ENCODE measurements at places on chromosomes 11 and 22.

DNA sequence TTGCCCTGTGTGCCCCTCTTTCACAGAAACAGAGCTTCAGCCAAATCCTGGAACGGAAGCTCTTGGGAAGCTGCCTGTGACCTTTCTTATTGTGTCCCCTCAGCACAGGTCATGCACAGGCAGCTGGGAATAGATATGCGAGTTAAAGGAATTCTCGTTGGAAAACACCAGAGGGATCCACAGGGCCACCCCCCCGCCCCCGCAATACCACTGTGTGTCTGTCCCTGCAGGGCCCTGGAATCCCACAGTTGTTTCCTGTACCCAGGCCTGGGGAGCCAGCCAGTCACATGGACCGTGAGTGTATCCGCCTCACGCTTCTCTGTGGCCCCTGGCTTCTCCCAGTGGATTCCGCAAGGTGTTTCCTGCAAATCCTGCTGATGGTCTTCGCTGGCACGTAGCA is 29.0 kb downstream of the TIMP3 start:
- DNase-seq: no peak
- H3K4me1 ChIP-seq: no peaks in the 10 kb centered on the region
- H3K27me3 ChIP-seq: no peaks in the 10 kb centered on the region
- H3K36me3 ChIP-seq: no peaks in the 10 kb centered on the region

GRCh38 chr11:75276186-75276585 is 35.6 kb downstream of the TPBGL start:
- no peaks in the 10 kb centered on the region for H3K27me3 ChIP-seq
- peak overlapping the region; percentile 56 for H3K27ac ChIP-seq
- H3K4me3 ChIP-seq: no peak overlapping the region
- no peak for DNase-seq
- peaks cover 18% of the 10 kb centered on the region for H3K36me3 ChIP-seq

GRCh38 chr11:27395556-27396258 is 32.7 kb upstream of the CCDC34 start:
- no peak overlapping the region for H3K27ac ChIP-seq
- H3K27me3 ChIP-seq: no peaks in the 10 kb centered on the region
- no peaks in the 10 kb centered on the region for H3K36me3 ChIP-seq

GRCh38 chr11:134821422-134821821 is 409.4 kb upstream of the B3GAT1 start:
- H3K36me3 ChIP-seq: no peaks in the 10 kb centered on the region
- H3K27me3 ChIP-seq: peaks cover 7% of the 10 kb centered on the region
- no peaks in the 10 kb centered on the region for H3K4me1 ChIP-seq
- no peak overlapping the region for H3K4me3 ChIP-seq
- H3K27ac ChIP-seq: no peak overlapping the region

GRCh38 chr11:10450462-10451425 is 4.3 kb upstream of the AMPD3 start:
- H3K27ac ChIP-seq: peak overlapping the region; percentile 76
- H3K4me3 ChIP-seq: peak overlapping the region; percentile 66
- no peaks in the 10 kb centered on the region for H3K36me3 ChIP-seq
- peak; percentile 56 for DNase-seq
- no peaks in the 10 kb centered on the region for H3K27me3 ChIP-seq

DNA sequence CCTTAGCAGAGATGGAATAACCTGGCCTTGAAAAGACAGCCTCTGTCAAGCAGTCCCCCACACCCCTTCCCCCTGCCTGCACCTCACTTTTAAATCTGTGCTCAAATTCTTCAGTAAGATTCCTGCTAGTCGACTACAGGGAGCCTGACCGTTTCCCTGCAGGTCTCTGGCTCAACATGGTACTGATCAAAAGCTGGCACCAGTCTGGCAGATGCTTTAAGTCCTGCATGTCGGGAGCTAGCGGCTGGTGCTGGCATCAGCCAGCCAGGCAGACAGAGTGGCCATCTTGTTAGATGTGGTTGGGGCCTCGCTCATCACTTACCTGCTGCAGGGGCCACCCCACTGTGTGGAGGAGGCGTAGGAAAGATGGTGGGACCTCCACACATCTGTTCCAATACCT is 204.4 kb upstream of the SORL1-AS1 start:
- no peak overlapping the region for H3K27ac ChIP-seq
- H3K4me1 ChIP-seq: peaks cover 7% of the 10 kb centered on the region
- H3K36me3 ChIP-seq: no peaks in the 10 kb centered on the region
- DNase-seq: no peak
- no peaks in the 10 kb centered on the region for H3K27me3 ChIP-seq

DNA sequence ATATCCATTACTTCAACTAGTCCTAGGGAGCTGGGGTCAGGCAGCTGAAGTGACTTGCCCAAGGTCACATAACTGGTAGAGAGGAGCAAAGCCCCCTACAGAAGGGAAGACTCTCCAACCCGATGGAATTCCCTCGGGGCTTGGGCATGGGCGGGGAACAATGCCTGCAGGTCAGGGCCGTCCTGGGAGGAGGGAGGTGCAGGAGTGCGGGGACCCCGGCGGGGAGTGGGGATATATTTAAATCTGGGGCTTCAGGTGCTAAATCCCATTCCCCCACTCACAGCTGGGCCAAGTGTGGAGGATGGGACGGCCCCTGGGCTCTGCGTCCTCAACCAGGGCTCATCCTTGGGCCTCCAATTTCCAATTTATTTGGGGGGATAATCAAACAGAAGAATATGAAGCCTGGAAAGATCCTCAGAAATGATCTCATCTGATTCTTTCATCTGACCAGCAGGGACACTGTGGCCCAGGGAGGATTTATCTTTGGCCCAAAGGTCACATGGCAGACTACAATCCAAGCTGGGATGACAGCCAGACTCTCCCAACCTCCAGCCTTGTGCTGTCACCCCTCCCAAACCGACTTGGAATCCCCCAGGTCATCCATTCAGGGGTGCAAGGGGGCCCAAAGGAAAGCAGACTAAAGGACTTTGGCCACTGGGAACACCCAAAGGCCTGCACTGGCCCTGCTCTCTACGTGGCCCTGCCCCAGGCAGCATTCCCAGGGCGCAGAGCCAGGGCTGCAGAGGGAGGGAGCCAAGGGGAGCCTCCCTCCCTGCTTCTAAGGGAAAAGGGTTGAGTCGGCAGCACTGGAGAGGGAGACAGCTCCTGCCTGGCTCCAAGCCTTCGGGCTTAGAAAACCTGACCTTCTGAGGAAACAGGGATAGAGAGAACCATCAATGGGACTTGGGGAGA is 8.7 kb upstream of the C1QTNF6 start:
- no peak for DNase-seq
- no peak overlapping the region for H3K27ac ChIP-seq
- H3K36me3 ChIP-seq: no peaks in the 10 kb centered on the region
- no peak overlapping the region for H3K4me3 ChIP-seq
- peaks cover 55% of the 10 kb centered on the region for H3K4me1 ChIP-seq
- H3K27me3 ChIP-seq: no peaks in the 10 kb centered on the region

- H3K4me1 ChIP-seq: no peaks in the 10 kb centered on the region
- H3K27me3 ChIP-seq: peaks cover 39% of the 10 kb centered on the region
- H3K4me3 ChIP-seq: no peak overlapping the region
- DNase-seq: no peak
- H3K27ac ChIP-seq: no peak overlapping the region
- H3K36me3 ChIP-seq: no peaks in the 10 kb centered on the region
These were observed 12.4 kb downstream of the NRXN2 start for GRCh38 chr11:64710418-64711137.

DNA sequence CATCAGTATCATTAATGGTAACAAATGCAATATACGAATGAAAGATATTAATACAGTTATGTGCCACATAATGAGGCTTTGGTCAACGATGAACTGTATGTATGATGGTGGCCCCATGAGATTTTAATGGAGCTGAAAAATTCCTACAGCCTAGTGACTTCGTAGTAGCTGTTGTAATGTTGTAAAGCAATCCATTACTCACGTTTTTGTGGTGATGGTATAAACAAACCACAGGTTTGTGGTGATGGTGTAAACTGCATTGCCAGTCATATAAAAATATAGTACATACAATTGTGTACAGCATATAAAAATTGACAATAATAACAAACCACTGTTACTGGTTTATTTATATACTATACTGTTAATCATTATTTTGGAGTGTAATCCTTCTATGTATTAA is 27.4 kb upstream of the GRIA4 start:
- no peaks in the 10 kb centered on the region for H3K36me3 ChIP-seq
- no peak overlapping the region for H3K4me3 ChIP-seq
- no peaks in the 10 kb centered on the region for H3K27me3 ChIP-seq
- no peaks in the 10 kb centered on the region for H3K4me1 ChIP-seq

DNA sequence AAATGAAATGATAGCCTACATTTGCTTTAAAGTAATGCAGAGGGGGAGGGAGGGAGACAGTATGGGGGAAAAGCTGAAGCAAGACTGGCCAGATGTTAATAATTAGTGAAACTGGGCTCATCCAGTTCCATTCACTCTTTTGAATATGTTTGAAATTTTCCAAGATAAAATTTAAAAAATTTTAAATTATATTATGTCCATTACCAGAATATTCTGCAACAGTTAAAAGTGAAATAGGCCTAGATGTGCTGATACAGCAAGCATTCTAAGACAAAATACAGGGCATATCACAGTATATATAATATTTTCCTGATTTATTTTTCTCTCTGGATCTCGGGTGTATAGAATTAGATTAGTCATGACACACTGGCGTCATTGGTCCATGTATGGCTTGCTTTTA is 13.6 kb upstream of the ZNRF3 start:
- H3K27ac ChIP-seq: no peak overlapping the region
- H3K4me1 ChIP-seq: no peaks in the 10 kb centered on the region
- no peaks in the 10 kb centered on the region for H3K36me3 ChIP-seq
- H3K27me3 ChIP-seq: no peaks in the 10 kb centered on the region

DNA sequence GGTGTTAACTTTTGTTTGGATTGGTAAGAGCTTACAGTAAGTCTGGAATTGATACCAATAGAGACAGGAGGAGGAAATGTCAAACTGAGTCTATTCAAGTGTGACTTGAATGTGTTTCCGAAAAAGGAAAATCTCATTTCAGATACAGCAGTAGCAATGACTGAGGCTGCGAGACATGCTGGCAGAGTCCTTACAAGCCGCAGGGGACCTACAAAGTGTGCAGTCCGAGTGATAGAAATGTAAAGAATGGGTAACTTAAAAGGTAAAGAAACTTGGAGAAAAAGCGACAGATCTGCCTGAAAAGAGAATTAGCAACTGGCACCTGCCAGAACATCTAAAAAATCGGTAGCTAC is 444 bp downstream of the CWF19L2 start:
- H3K4me1 ChIP-seq: peaks cover 16% of the 10 kb centered on the region
- H3K27ac ChIP-seq: peak overlapping the region; percentile 81
- H3K27me3 ChIP-seq: no peaks in the 10 kb centered on the region
- peaks cover 17% of the 10 kb centered on the region for H3K36me3 ChIP-seq
- no peak for DNase-seq
- peak overlapping the region; percentile 90 for H3K4me3 ChIP-seq
